Smooth muscle cell of the brain vasculature (primary cell): ENCODE measurements at places on chromosomes 16 and 17.

- no peak for DNase-seq
Observed at GRCh38 chr17:64147110-64148016, 17.4 kb upstream of the ERN1 start.

- no peak for DNase-seq
Observed at GRCh38 chr17:59001158-59001814, 105.4 kb downstream of the TRIM37 start.

DNA sequence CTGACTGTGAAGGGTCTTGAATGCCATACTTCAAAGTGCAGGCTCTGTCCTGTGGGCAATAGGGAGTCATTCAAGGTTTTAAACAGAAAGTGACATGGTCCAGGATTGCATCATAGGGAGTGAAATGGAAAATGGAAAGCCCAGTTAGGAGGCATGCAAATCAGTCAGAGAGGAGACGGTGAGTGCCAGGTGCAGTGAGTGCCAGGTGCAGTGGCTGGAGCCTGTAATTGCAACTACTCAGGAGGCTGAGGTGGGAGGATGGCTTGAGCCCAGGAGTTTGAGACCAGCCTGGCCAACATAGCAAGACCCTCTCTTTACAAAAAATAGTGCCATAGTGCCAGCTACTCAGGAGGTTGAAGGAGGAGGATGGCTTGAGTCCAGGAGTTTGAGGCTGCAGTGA lies 35.2 kb upstream of the SIAH1 start:
- DNase-seq, result no peak

DNA sequence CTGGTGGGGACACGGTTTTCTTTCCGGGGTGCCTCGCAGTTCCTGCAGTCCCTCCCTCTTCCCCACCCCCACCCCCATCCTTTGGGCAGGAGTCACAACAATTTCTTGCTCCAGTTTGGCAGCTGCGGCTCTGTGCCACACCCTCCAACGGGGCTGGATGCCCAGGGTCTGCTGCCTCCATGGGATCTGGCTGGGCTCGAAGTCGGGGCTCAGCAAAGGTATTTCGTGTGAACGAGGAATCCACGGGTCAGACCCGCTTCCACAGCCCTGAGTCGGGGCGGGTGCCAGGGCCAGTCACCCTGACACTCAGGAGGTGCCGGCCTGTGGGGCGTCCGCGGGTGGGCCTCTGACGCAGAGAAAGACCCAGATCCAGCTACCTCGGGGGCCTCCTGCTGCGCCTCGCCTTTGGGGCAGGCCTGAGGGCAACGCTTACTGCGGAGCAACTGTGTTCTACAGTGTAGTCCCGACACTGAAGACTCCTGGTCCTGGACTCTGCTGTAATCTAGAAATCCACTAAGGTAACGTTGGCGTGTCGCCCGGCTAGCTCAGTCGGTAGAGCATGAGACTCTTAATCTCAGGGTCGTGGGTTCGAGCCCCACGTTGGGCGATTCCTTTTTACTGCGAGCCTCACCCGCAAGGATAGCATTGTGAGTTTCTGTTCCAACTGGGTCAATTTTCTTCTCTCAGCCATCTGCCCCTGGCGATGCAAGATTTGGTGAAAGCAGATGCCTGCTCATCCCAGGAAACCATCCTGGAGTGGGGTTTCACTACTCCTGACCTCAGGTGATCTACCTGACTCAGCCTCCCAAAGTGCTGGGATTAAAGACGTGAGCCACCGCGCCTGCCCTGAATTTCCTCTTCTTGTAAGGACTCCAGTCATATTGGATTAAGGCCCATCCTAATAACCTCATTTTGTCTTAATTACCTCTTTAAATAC lies 12.6 kb upstream of the OR1F1 start:
- no peak for DNase-seq

GRCh38 chr16:27103954-27104353 lies 37.2 kb downstream of the C16orf82 start:
- DNase-seq, result no peak
